ENCODE measurements at places on chromosomes 12 and 14. TPM values are rescaled to one million over a fixed set of nuclear protein-coding genes. Genes with fewer than 3 reads are reported as not detected.

The MGP gene
- 7.6 TPM for polyA plus RNA-seq

The AMN gene
- not detected for polyA plus RNA-seq

The KRT7 gene
- not detected for polyA plus RNA-seq

The MLXIP gene
- 2.3 TPM for polyA plus RNA-seq

The COQ5 gene
- 18.9 TPM for polyA plus RNA-seq

The A2ML1 gene
- polyA plus RNA-seq = 0.07 TPM

The BMP4 gene
- polyA plus RNA-seq = 1.2 TPM

The NUAK1 gene
- 2.9 TPM for polyA plus RNA-seq

The MAP3K9 gene
- 7.7 TPM for polyA plus RNA-seq

The SLC6A15 gene
- polyA plus RNA-seq = 75.1 TPM

The TSHR gene
- polyA plus RNA-seq = 2.9 TPM

The BIN2 gene
- polyA plus RNA-seq = not detected

The DPPA3 gene
- polyA plus RNA-seq = not detected

The SRRM4 gene
- polyA plus RNA-seq = 4.1 TPM

The TMEM63C gene
- polyA plus RNA-seq = 0.29 TPM

The GAS2L3 gene
- polyA plus RNA-seq = 2.9 TPM

The EMP1 gene
- not detected for polyA plus RNA-seq

The LRRC10 gene
- polyA plus RNA-seq = not detected

The VWF gene
- 1.8 TPM for polyA plus RNA-seq

The ARHGEF25 gene
- not detected for polyA plus RNA-seq

The ZFC3H1 gene
- 22.3 TPM for polyA plus RNA-seq

The ADCY4 gene
- not detected for polyA plus RNA-seq

The CCDC77 gene
- polyA plus RNA-seq = 5.6 TPM

The CLEC4E gene
- not detected for polyA plus RNA-seq

The TSPAN8 gene
- polyA plus RNA-seq = 6.8 TPM

The LMNTD1 gene
- polyA plus RNA-seq = not detected

The PAX9 gene
- polyA plus RNA-seq = not detected

The EPYC gene
- polyA plus RNA-seq = not detected

The FLRT2 gene
- polyA plus RNA-seq = 4.9 TPM

The STAB2 gene
- polyA plus RNA-seq = not detected

The FAM161B gene
- 22.3 TPM for polyA plus RNA-seq

The C3AR1 gene
- not detected for polyA plus RNA-seq

The GLI1 gene
- 0.62 TPM for polyA plus RNA-seq

The KRT73 gene
- polyA plus RNA-seq = not detected

The CDKN1B gene
- 27.5 TPM for polyA plus RNA-seq

The NUP37 gene
- 22.1 TPM for polyA plus RNA-seq

The CPSF6 gene
- 21.6 TPM for polyA plus RNA-seq

The GPR162 gene
- 3.8 TPM for polyA plus RNA-seq

The FAM222A gene
- polyA plus RNA-seq = 45.3 TPM

The PIWIL1 gene
- polyA plus RNA-seq = not detected

The PPP1R36 gene
- 0.19 TPM for polyA plus RNA-seq

The GALNT16 gene
- polyA plus RNA-seq = 23.2 TPM

The MYL2 gene
- not detected for polyA plus RNA-seq

All from Purkinje cell (primary cell).